ENCODE measurements at places on chromosomes 4 and X.

DNA sequence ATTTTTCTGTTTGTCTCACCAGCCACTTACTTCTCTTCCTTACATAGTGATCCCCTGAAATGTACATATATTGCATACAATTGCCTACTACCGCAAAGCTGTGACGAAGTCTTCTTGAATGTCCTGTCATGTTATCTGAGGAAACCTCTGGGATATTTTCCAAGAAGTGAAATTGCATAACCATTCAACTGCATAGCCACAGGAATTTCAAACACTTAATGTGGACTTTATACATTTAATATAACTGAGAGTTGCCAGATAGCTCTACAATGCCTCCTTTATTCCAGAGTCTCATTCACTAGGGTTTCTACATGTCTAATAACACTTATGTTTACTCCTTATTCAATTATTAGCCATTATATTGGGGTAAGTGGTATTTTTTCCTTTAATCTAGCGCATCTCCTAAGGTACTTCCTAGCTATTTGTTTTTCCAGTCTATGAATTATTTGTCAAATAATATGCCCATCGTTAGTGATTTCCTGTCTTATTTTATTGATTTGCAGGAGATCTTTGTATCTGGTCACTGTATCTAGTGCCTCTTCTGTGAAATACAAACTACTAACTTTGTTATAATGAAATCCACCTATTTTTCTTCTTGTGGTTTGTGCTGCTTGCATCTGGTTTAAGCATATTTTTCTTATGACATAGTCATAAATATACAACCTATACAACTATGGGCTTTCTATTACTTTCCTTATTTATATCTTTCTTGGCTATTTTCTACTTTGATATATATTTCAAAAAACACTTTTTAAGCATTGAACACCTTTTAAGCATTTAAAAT, 69.2 kb upstream of the GRID2 start:
- no peak for DNase-seq

GRCh38 chr4:98491899-98492559, 166.4 kb downstream of the TSPAN5 start:
- no peak for DNase-seq

- DNase-seq, result no peak
Observed at GRCh38 chr4:74549936-74550335, 105.0 kb downstream of the AREG start.

DNA sequence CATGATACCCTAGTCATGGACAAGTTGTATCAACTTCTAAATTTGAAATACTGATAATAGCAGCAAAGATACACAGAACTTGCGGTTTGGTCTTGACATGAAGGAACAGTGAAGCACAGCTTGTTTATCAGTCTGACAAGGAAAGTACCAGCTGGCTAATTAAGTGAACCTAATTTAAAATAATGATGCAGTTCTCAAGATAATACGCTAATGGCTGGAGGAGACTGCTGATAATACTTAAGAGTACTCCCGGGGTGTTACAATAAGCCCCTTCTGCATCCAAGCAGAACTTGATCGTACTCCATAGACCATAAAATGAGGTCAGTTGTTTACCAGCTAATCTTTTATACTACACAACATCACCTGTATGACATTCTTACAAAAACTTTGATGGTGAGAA, 697.5 kb downstream of the FSTL5 start:
- no peak for DNase-seq

- DNase-seq, result no peak
Observed at GRCh38 chr4:172706000-172706399, 462.6 kb upstream of the GALNT7 start.

DNA sequence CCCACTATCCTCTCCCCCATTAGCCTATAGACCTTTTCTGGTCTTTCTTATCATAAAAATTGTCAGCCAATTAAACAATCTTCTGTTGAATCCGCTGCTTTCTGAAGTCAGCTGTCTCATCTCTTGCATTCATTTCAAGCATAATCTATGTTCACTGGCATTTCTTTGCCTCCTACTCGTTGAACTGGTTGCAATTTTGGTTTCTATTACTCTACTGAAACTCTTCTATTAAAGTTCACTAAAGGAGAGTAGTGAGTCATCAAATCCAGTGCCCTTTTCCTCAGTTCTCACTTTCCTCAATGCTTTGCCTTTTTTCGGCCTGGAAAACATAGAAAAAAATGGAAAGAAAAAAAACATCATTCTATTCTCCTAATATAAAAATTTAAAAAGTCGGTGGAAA, 23.9 kb upstream of the CXCL13 start:
- no peak for DNase-seq

DNA sequence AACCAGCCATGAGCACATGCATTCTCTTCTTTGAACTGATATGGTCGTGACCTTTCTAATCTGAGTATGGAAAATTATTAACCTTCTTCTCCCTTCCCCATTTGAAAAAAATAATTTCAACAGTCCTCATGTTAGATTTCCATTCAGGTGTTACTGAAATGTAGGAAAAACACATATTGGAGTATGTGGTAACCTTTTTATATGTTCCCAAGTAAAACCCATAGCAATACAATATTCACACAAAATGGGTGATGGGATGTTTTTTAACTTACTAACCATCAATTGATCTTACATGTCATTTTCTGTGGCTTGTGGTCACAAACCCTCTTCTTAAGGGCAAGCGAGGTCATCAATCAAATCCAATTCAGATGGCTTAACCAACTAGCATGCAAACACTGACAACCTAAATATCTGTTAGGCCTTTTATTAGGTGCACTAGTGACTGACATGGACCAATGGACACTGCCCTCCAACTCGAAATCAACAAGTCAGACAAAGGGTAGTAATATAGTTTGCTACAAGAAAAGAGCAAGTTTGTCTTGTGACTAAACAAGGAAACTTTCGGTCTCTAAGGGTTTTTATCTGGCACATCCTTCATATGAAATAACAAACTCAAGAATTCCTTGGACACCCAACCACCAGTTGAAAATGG, 74.3 kb downstream of the CAMK2D start:
- no peak for DNase-seq

DNA sequence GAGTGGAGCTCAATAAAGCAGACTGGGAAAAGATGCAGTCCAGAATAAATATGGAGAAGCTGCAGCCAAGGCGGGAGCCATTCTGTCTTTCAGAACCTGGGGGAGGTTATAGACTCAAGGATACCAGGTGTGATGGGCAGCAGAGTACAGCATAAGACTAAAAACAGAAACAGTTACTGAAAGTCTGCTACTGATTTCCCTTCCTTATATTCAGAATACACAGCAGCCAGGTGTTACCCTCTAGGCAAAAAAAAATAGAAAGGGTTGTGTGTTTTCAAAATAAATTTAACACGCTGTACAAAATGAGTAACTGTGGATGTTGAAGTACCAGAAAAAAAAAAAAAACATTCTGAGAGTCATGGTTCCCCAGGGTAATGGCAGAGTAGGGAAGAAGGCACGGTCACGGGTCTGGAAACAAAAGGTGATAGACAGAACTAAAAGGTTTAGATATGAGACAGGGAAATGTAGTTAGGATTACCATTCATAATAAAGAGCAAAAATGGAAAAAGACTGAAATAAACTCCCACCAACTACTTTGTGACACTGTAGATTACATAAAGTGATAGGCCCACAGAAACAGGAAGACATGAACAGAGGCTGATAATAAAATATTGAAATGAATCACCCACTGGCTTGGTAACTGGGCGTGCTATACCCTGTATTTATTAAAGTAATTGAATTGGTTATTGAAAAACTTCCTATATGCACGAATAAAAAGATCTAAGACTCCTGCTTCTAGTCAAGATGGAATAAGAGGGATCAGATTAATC, 10.8 kb upstream of the HHIP start:
- DNase-seq, result no peak

GRCh38 chrX:38293741-38294140, 33.6 kb downstream of the RPGR start:
- DNase-seq, result no peak

DNA sequence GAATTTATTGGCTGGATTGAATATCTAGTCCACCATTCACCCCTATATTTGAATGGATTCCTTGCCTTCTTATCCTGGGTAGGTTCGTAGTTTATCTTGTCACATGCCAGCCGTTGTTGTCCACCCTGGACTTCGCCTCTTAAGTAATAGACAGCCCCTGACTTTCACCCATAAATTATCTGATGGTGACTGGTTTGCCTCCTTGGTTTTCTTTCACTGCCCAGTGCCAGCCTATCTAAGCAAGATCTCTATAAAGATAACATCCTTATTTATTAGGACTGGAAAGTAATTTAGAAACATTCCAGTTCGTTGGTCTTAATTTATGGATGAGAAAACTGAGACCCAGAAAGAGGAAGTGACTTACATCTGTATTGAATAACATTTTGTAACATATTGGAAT, 410.3 kb downstream of the RPA4 start:
- DNase-seq, result no peak

DNA sequence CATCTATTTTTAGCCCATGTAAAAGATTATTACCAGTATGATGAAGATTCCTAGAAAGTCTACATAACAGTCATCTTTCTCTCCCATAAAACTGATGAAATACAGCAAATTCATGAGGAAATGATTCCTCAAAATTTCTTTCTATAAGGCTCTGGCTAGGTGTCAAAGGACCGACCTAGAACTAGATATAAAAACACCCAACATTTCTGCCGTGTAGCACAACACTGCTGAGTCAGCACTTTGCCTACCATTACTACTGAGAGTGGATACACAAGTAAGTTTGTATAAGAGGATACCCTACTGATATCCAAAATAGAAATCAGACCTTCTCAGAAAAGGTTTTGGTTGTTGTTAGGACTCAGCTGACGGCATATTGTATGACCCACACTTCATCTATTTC, 24.7 kb downstream of the TMEM47 start:
- DNase-seq, result no peak

GRCh38 chr4:109075621-109076020, 226.8 kb downstream of the COL25A1 start:
- DNase-seq, result no peak

DNA sequence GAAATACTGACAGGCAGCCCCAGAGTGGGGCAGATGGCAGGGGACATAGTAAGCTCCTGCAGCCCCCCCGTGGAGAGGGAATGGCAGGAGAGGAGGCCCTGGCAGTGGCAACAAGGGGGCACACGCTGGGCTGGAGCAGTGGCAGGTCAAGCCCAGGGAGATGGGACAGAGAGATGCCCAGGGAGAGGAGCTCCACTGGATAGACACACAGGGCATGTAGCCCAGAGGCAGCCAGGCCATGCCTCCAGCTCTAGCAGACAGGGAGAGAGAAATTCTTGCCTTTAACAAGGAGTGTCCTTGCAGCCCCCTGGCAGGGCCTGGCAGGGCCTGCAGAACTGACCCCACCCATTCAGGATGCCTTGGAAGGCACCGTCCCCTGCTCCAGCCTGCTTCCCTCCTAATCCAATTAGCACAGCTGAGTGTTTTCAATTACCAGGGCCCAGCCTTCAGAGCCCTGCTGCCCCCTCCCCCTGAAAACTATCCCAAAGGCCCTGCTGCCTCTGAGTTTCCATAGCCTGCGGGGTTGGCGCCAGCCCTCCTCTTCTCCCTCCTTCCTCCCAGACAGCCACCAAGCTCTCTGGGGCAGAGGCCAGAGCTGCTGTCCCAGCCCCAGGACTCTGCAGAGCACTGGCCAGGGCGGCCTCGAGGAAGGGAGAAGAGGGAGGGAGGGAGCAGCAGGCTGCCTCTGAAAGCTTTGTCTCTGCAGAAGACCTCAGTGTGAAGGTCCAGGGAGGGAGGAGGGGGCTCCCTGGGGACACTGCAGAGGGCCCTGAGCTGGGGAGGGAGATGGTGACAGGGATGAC, 12.5 kb downstream of the L1CAM start:
- no peak for DNase-seq

GRCh38 chr4:107693132-107693531, 26.9 kb downstream of the PAPSS1 start:
- DNase-seq, result no peak
